ENCODE measurements at places on chromosomes 7 and 10.
A peak's percentile ranks its signal among the peaks of the same experiment; 100 is the strongest.

- DNase-seq = no peak
Measured at GRCh38 chr7:116734710-116735109, 62.7 kb downstream of the MET start.

GRCh38 chr7:157310676-157311185 is 26.1 kb upstream of the DNAJB6 start:
- no peak for DNase-seq

- no peak for DNase-seq
Measured at GRCh38 chr10:69061305-69062161, 26.4 kb upstream of the SRGN start.

DNA sequence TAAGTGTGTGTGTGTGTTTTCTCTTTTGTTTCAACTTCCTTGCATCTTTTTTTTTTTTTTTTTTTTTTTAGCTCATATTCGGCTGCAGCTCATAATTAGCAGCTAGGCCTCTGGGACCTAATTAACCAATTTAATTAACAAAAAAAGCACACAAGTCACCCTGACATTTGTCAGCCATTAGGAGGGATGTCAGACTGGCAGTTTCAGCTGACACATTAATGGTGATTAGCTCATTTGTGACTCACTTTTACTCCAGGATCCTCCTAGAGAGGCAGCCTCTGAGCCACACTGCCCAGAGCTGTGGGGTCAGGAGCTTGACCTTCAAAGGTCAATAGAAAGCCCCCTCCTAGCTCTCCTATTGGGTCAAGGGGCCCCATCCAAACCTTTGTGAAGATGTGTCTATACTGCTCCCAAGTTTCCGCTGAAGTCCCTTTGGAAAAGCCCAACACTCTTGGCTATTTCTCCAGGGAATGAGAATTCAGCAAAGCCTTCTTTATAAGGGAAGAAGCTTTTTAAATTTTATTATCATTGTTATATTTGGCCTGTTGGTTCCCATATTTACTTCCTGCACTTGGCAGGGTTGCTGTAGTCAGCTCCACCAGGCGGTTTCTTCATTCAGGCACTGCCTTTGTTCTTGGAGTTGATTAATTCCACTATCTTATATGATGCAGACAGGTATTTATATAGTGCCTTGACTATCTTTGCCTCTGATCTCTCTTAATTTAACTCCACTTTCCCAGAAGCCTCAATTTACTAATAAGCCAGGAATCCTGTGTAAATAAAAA is 109.5 kb upstream of the HABP2 start:
- no peak for DNase-seq

DNA sequence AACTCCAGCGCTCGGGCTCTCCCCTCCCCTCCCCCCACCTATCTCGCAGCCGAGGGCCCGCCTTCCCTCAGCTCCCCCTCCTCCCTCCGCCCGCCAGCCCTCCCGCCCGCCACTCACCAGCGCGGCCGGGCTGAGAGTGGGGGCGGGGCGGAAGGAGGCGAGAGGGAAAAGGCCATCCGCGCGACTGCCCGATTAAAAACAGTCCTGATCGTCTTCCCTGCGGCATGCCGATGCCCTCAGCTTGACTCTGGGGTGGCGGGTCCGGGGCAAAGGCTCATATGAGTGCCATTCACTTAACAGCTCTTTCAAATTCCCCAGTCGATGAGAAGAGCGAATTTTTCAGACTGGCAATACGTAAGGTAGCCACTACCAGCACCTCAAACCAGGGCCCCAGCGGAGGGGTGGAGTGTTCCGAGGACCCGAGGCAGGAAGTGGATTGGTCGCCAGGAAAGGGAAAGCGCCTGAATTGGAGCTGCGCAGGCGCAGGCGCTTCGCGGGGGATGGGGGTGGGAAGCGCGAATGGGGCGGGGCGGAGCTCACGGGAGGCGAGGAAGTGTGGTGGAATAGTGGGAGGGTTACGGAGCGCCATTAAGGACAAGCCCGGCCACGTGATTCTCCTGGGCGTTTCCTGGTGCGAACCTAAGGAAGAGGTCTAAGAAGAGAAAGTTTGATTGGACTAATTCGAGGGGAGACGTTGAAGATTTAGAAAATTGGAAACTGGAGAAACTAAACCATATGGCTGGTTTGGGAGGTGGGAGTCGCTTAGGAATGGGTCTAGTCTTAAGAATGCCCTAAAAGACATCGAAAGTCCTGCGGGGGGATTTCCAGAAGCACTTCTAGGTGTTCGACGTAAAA is at the start of gene UPF2:
UPF2 (minus strand) TSS at position 13 of the 855 bp plus-strand sequence. CDS start 7,386 bp downstream, outside the sequence.
- DNase-seq = peak; percentile 99

DNA sequence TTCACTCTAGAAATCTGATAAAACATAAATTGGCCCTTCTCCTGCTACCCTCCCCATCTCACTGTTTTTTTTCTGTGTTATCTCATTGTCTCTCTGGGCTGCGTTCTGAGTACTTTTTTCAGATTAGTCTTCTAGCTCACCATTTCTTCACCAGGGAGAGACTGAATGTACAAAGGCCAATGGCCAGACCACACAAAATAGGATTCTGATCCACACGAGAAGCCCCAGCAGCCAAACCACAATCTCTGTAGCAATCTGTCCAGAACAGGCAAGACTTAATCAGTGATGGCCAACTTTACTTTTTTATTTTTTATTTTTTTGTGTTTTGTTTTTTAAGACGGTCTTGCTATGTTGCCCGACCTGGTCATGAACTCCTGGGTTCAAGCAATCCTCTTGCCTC is 55.9 kb upstream of the PAPSS2 start:
- no peak for DNase-seq

GRCh38 chr10:122780391-122780790 is 65.3 kb downstream of the CUZD1 start:
- DNase-seq = no peak

DNA sequence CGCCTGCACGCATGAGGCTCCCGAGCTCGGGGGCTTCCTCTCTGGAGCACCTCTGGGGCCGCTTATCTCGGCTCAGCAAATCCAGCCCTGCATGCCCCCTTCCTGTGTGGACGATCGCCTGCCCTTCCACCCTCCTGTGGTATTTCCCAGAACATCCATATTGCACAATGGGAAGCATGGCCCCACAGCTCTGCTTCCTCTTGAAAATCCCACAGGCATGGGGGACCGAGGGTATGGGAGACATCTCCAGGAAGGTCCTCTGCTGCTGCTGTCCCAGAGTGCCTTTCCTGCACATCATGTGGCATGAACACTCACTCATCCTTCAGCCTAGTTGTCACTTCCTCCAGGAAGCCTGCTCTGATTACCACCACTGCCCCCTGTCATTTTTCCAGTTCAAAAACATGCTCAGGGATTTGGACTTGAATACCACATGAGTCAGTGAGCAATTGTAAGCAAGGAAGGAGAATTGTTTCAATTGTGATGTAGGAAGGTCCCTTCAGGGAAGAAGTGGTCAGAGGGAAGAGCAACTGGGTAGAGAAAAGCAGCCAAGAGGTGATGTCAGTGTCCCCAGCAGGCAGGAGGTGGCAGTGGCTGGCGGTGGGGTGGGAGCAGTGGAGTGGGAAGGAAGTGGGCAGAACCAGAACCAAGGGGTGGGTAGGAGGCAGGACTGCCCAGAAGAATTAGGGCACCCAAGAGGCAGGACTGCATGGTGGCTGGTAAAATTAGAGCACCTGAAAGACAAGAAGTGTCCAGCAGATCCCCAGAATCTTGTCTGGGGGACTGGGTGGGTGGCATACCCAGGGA is 67.5 kb upstream of the ZMIZ1 start:
- DNase-seq = no peak

GRCh38 chr10:35684586-35684985 is 42.5 kb upstream of the FZD8 start:
- no peak for DNase-seq

DNA sequence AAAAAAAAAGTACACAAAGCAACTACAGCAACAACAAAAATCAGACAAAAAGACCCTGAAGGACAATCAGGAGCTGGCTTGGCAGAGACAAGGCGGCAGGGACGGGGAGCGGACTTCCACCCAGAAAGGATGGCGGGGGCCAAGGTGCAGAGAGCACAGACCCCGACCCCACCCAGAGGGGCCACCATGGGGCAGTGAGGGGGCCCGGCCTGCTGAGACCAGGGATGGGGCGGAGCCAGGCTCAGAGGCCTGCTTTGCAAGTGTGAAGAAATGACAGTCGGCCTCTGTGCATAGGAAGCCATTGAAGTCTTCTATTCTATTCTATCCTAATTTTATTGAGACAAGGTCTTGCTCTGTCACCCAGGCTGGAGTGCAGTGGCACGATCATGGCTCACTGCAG is 82.0 kb downstream of the ELFN1 start:
- no peak for DNase-seq

GRCh38 chr10:127227663-127228062 is 31.3 kb upstream of the INSYN2A start:
- DNase-seq = no peak

DNA sequence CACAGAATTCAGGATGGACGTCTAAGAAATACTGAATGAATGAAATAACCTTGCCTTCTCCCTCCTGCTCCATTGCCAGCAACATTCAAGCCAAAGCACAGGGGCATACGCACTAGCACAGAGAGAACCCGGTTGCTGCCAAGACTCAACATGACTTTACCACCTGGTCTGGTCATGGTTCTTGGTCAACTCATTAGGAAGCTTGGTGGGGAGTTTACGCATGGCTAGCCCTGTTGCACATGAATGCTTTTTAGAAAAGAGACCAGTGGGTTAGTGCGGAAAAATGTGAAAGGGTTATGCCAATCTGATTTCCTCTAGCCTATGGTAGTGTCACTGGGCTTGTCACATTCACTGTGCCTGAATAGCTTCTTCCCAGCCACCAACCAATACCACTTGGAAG is 187.6 kb upstream of the NEBL start:
- DNase-seq = no peak

DNA sequence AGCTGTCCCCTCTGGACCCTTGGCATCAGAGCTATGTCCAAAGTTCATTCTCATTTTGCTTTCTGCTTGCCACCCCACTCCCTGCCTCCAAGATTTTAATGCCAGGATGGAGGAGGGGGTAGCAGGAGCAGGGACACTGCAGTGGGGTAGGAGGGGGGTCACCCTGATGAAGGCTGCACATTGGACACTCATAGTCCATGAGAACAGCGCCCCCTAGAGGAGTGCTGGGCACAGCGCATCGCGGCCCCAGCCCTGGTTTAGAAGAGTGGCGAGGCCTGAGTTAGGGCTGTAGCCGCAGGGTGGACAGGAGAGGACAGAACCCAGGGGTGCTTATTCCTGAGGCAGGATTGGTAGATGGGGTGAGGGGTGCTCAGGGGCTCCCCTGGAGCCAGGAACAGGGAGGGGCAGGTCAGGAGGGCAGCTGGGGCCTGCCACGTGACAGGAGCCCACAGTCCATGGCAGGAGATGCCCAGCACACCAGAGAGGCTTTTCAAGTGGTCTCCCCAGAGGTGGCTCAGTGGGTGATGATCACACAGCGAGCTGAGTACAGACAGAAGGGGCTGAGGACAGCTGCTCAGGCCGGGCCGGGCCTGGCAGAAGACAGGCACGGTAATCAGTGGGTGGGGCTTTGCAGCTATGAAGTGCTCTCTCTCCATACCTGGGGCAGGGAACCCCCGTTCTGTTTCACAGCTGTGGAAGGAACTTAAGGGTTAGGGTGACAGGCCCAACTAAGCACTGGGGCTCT is 71.4 kb downstream of the NEURL1 start:
- no peak for DNase-seq

DNA sequence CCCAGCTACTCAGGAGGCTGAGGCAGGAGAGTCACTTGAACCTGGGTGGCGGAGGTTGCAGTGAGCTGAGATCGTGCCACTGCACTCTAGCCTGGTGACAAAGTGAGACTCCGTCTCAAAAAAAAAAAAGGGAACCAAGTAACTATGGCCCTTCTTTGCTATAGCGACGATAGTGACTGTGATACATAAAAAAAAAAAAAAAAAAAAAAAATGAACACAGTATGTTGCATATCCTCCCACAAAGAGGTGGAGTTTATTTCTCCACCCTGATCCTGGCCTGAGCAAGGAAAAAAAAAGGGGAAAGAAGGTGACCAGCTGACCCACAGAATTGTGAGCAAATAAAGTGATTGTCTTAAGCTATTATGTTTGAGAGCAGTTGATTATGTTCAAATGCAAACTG is 42.3 kb upstream of the STEAP1B start:
- no peak for DNase-seq

Data from SK-N-DZ (cell line).